ENCODE measurements at places on chromosomes 6 and 20. TPM values are rescaled to one million over a fixed set of nuclear protein-coding genes. Genes with fewer than 3 reads are reported as not detected.

- no peak overlapping the region for H3K4me3 ChIP-seq
- no peaks in the 10 kb centered on the region for H3K27me3 ChIP-seq
- no peaks in the 10 kb centered on the region for H3K4me1 ChIP-seq
- H3K27ac ChIP-seq, result no peak overlapping the region
These were observed 69.1 kb downstream of the TMEM244 start for GRCh38 chr6:129792049-129792448.

DNA sequence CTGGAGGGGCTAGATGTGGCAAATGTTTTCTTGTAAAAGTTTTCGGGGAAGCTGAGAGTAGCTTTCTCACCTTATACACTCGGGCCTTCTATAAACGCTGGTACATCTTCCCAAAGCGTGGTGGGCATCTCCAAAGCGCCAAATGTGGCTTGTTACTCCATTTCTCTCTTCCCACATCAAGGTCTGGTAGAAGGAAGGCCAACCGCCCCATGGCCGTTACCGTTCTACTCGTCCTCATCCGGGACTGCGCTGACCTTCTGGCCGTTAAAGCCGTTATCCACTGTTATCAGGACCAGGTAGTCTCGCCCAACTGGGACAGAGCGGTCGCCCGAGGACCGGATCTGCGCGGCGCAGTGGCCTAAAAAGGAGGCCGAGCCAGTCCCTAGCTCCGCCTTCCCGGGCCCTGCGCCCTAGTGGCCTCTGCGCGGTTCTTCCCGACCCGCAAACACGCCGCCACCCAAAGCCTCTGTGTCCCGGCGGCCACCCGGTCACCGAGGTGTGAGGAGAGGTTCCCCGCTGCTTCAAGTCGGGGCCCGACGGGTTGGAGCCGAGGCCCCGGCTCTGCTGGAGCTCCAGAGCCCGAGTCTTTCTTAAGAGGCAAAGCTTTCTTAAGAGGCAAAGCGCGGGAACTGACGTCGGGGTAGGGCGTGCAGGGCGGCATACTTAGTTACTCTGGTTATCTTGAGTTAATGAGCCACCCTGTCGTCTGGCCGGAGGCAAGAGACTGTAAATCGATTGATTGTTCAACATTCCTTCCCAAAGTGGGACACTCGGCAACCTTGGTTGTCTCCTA is 90.5 kb downstream of the GPX5 start:
- no peaks in the 10 kb centered on the region for H3K4me1 ChIP-seq
- H3K27ac ChIP-seq, result no peak overlapping the region
- peak; percentile 69 for DNase-seq
- H3K4me3 ChIP-seq, result peak overlapping the region; percentile 45
- peaks cover 2% of the 10 kb centered on the region for H3K27me3 ChIP-seq
- H3K36me3 ChIP-seq, result no peaks in the 10 kb centered on the region

- H3K27me3 ChIP-seq, result no peaks in the 10 kb centered on the region
- no peak overlapping the region for H3K4me3 ChIP-seq
- H3K4me1 ChIP-seq, result no peaks in the 10 kb centered on the region
- DNase-seq, result no peak
- H3K27ac ChIP-seq, result no peak overlapping the region
- no peaks in the 10 kb centered on the region for H3K36me3 ChIP-seq
These were observed 65.6 kb downstream of the CAP2 start for GRCh38 chr6:17458966-17459365.

GRCh38 chr6:48027704-48028435 is 83.1 kb downstream of the PTCHD4 start:
- H3K4me3 ChIP-seq, result no peak overlapping the region
- no peaks in the 10 kb centered on the region for H3K27me3 ChIP-seq
- no peak for DNase-seq
- no peak overlapping the region for H3K27ac ChIP-seq

DNA sequence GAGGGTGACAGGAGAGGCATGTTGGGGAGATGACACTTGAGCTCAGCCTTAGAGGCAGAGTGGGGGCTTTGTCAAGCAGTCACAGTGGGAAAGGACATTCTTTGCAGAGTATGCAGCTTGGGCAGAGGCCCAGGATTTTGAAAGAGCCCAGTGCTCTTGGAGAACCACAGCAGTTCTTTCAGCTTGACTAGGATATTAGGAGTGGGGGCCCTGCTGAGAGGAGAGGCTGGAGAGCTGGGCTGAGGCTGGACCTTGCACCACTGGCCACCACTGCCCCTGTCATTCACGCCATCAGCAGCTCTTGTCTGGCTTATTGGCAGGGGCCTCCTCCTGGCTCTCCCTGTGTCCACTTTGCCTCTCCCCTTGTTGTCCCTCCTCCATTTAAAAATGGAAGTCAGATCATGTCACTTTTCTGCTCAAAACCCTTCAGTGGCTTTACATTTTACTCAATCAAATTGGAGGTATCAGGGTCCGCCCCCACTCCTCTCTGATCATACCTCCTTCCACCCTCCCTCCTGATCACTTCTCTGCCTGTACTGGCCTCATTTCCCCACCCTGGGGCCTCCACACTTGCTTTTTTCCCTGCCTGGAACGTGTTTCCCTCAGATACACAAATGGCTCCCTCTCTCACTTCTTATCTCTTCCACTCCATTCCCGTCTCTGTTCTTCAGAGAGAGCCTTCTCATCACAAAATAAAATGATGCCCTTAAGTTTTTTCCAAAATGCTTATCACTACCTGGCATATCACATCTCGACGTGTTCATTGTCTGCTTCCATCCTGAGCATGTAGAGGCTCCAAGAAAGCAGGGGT is 10.5 kb downstream of the MANBAL start:
- DNase-seq, result no peak
- no peak overlapping the region for H3K4me3 ChIP-seq
- no peak overlapping the region for H3K27ac ChIP-seq
- no peaks in the 10 kb centered on the region for H3K27me3 ChIP-seq
- no peaks in the 10 kb centered on the region for H3K4me1 ChIP-seq

DNA sequence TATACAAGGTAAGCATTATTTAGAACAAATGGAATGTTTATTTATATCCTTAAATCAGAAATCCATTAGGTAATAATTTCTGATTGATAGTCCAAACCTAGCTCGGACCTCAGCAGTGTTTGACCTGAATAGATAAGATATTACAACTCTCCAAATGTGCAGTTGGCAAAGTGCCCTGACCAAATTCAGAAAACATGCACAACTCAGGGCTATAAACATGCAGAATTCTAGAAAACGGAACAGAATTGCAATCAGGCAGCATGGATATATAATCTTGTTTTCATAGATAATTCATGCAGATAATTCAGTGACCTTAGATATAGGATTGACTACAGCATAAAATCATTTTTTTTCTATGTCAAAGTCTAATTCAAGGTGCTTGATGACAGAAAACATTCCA is 626.6 kb upstream of the CITED2 start:
- DNase-seq, result no peak
- no peaks in the 10 kb centered on the region for H3K27me3 ChIP-seq
- no peaks in the 10 kb centered on the region for H3K36me3 ChIP-seq
- no peaks in the 10 kb centered on the region for H3K4me1 ChIP-seq

PPP1R3G gene
- total RNA-seq, result not detected
